ENCODE measurements at places on chromosomes 7 and 10.

GRCh38 chr10:102410429-102411073 lies 8.0 kb downstream of the PSD start:
- no peak for DNase-seq

- no peak for DNase-seq
Measured at GRCh38 chr10:14676732-14677131, 98.0 kb downstream of the FAM107B start.

- DNase-seq, result no peak
Measured at GRCh38 chr10:29962166-29962850, 97.1 kb downstream of the JCAD start.

- DNase-seq, result no peak
Measured at GRCh38 chr7:130926001-130926691, 192.1 kb upstream of the KLF14 start.

DNA sequence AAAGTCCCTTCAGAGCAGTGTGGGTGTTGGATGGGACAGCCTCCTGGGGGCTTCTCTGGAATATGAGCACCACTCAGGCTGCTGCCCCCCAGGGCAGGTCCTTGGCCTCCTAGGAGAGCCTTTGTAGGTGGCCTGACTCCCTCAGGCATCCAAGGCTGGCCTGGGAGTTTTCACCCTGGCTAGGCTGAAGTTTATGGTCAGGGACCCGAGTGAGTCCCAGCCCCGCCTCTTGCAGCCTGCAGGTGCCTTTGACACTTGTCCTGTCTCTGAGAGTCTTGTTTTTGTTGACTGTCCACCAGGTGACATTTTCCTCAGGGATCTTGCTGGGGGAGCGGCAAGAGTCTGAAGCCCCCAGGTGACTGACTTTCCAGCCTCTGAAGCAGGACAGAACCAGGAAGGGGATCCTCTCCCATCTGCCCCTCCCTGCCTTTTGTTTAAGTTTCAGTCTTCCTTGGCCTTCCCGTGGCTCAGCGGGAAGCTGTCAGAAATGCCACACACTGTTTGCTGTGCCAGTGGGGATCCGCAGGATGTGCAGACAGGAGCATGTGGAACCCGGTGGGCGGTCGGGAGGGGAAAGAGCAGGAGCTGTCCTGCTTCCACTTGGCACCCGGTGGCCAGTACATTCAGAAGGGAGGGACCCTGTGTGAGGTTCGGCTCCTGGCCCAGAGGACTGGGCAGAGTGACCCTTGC lies 59.5 kb downstream of the LRRC18 start:
- DNase-seq, result no peak

GRCh38 chr10:131077031-131077430 lies 234.5 kb downstream of the TCERG1L start:
- DNase-seq, result no peak

DNA sequence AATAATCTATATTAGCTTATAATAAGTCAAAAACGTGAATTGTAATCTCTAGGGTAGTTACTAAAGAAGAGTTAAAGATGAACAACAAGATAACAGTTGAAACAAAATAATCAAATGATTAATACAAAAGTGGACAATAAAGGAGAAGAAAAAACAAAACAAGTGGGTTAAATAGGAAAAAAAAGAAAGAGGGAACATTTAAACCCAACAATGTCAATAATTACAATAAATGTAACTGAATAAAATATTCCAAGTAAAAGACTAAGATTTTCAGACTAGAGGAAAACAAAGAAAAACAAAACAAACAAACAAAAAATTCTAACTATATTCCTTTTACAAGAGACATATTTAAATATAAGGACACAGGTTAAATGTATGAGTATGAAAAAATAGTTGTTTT lies 38.0 kb upstream of the ZEB1 start:
- DNase-seq, result no peak

DNA sequence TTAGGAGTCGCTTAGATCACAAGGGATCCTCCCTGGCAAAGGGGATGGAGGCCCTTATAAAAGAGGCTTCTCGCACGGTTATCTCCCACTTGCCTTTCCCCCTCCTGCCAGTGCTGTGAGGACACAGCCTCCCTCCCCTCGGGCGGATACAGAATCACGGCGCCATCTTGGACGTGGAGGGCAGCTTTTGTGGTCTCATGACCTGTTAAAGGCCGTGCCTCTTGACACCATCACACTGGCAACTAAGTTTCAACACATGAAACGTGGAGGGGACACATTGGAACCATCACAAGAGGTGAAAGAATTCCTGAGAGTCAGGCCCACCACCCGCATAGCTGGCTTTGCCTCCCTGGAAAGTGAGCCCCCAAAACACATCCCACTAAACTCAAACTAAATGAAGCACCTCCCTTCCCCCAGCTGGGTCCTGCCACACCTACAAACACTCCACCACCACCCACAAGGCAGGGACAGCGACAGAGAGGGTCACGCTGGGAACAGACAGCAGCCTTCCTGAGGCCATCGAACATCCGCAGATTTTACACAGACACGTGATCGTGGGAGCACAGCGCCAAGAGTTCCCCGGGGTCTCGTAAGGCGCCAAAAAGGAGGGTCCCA lies 110.6 kb downstream of the TCERG1L start:
- DNase-seq, result no peak

DNA sequence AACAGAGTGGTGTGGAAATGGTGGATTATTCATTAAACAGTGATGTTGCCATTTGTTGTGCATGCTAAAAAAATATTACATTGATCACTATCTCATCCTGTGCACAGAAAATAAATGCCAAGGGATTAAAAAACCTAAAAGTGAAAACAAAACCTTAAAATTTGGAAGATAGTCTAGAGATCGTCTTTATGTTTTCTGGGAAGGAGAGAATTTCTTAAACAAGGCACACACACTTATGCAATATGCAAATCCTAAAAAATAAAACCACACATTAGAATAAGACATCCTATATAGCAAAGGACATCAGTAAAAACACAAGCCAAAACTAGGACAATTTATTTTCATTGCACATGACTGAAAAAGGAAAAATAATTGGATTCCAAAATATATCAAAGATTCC lies 54.5 kb downstream of the MACC1 start:
- DNase-seq, result no peak

GRCh38 chr10:121952226-121952625 lies 22.8 kb downstream of the NSMCE4A start:
- peak; percentile 13 for DNase-seq

DNA sequence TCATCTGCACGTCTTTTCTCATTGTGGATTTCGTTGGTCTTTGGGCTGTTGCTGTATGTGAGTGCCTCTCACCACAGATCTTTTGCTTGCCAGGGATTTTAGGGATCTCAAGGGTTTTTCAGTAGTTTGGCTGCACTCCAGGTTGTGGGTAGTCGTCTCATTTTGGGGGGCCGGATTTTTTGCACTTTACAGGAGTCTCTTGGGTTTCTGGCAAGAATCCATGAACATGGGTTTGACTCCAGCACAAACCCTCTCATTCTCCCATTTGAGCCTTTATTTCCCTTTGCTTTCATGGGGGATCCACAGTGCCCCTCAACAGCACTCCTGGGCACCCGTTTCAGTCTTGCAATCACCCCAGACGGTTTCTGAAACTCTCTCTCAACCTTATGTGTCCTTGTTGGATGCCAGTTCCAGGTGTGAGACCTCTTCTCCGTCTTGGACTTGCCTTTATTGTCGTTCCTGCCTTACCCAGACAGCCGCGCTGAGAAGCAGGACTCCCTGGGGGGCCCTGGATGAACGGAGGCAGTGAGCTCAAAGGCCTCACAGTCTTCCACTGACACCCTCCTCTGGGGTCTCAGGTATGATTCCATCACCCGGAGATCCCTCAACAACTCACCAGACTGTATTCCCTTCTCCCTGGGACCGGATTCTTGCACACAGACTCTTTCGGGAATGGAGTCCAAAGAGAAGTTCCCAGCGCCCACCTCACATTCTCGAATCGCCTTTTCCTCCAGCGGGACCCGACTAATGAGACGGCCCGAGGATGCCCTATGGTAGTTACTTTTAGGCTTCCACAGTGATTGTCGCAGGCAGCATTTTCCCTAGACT lies 18.8 kb upstream of the ZNF273 start:
- no peak for DNase-seq

- DNase-seq, result peak; percentile 4
Measured at GRCh38 chr10:23047201-23048050, 48.0 kb upstream of the MSRB2 start.

DNA sequence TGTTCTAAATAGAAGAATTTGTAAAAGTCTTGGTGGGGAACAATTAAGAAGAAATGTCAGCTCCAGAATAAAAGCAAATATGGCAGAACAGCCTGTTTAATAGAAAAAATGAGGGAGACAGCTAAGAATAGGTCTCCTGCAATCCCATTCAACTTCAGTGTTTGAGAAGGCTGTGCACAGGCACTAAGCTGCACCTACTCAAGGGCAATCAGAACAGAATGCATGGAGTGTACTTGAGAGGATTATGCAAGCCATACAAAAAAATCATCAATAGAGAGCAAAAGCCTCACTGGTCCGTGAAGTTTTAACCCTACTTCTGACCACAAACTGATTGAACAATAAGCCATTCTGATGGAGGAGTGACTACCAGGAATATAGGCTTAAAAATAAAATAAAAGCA lies 690.7 kb upstream of the PCDH15 start:
- DNase-seq, result no peak

- DNase-seq, result no peak
Measured at GRCh38 chr7:37709631-37710509, 26.3 kb downstream of the GPR141 start.

DNA sequence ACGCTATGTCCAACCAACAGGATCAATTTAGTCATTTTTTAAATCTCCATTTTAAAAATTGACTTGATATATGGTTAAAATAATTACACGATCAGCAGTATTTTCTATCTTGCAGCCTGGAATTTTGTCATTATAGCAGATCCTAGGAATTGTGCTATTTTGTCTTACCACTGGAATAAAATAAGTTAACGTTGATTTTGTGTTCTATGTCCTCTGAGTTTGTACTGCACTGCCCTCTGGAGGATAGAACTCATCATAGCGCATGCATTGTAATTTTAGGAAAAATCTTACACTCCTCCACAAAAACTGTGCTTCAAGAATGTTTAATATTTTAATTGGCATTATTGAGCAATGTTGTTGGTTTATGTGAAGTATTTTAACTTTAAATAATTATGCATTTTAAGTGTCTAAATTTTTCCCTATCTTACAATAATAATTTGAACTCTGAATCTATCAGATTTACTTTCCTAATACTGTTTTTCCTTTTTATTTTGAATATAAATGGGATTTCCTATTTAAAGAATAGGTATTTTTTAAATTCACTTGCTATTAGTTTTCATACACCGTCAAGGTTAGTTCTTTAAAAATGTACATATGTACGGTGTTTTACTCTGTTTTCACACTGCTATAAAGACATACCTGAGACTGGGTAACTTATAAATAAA lies 220.1 kb downstream of the PPP1R3A start:
- DNase-seq, result peak; percentile 39

DNA sequence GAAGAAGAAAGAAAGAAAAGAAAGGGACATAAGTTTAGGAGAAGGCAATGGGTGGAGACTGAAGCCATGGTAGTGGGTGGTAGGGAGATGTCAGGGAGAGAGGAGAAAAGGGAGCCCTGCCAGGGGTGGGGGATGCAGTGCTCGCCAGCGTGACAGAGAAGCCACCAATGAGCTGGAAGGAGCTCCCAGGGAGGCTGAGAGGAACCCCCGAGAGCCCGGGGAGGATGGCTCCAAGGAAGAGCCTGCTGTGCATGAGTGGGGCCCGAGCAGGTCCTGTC lies 141.2 kb upstream of the SHH start:
- no peak for DNase-seq

DNA sequence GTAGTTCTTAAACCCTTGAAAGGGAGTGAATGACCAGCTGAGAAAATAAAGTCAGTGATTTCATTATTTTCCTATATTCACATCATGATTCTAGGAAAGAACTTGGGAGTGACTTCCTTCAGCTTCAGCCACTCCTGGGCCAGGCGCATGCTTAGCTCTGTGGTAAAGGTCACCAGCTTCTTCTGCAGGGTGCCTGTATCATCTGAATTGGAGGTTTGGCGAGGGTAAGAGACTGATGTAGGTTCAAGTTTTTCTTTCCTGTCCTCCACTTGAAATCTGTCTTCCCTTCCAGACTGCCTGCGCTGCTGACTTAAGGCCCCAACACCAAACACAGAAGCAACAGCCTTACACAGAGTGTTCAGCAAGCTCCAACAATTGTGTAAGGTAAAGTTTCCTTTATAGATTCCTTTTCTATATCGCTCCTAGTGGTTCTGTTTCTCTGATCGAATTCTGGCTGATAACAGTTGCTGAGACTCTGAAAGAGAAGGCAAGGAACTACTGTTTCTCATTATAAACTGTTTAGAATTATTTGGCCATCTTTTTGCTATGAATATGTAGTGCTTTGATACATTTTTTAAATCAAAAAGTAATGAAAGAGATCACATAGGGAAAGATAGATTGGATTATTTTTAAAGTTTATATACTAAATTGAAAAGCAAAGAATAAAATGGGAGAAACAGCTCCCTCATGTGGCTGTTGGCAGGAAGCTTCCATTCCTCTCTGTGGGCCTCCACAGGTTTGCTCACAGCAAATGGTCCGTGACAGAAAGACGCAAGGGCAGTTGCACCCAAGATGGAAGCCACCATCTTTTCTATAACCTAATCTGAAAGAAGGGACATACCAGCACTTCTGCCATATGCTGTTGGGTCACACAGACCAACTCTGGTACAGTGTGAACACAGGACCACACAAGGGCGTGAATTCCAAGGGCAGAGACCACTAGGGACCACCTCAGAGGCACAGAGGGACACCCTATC lies 14.0 kb downstream of the GATAD1 start:
- DNase-seq, result peak; percentile 38

GRCh38 chr7:127978421-127978820 lies 52.8 kb downstream of the LRRC4 start:
- DNase-seq, result no peak

- no peak for DNase-seq
Measured at GRCh38 chr10:23884670-23885069, 324.3 kb upstream of the KIAA1217 start.

DNA sequence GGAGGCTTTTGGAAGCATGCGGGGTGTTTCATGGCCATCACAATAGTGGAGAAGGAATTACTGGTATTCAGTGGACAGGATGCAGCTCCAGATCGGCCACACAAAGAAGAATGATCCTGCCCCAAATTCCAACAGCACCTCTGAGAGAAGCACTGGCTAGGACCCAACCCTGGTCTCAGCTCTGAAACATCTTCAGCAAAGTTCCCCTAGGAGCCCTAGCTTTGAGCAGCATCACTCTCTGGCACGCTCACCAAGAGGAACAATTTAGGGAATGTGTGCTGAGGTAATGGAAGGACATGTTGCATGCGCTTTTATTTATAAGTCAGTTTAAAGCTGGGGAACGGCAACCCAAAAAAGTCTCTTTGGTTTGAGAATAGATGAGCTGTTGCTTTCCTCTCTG lies 5.5 kb upstream of the OPN1SW start:
- DNase-seq, result peak; percentile 69

GRCh38 chr7:52146871-52147634 lies 830.4 kb upstream of the COBL start:
- DNase-seq, result no peak
